ENCODE measurements at places on chromosomes 7 and 10. TPM values are rescaled to one million over a fixed set of nuclear protein-coding genes. Genes with fewer than 3 reads are reported as not detected.

GRCh38 chr10:82738592-82738991 lies 863.6 kb downstream of the NRG3 start:
- DNase-seq = no peak

- DNase-seq = peak; percentile 93
Observed at GRCh38 chr10:97888641-97889262, 39.1 kb downstream of the GOLGA7B start.

DNA sequence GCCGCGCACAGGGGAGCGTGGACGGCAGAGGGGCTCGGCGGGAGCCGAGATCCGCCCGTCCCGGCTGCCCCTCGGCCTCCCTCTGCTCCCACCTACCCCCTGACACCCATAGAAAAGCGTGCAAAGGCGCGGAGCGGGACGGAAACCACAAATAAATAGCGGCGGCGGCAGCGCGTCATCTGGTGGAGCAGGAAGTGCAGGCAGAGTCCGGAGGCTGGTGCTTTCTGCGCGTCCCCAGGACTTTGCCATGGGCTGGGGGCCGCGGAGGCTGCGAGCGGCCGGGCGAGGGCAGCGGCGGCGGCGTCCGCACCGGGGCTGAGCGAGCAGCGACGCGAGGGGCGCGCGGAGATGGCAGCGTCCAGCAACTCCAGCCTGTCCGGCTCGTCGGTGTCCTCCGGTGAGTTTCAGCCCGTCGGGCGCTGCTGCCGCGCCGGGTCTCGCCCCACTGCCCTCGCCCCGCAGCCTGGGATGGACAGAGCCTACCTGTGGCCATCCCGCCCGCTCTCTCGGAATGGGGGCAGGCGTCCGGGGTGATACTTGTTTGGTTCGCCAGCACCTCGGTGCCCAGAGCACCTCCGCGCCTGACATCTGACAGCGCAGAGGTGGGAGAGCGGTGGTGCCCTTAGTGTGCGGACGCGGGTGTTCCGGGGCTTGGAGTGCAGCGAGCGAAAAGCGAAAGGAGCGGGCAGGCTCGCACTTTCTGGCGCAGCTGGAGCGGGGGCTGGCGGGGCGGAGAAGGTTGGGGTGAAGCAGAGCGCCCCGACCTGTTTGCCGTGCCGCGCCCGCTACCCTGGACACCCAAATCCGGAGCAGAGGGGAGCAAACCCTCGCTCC lies at the start of gene CHN2:
TSS of gene CHN2 (plus strand) at position 182 of the 834 bp plus-strand sequence.
- DNase-seq = peak; percentile 65

DNA sequence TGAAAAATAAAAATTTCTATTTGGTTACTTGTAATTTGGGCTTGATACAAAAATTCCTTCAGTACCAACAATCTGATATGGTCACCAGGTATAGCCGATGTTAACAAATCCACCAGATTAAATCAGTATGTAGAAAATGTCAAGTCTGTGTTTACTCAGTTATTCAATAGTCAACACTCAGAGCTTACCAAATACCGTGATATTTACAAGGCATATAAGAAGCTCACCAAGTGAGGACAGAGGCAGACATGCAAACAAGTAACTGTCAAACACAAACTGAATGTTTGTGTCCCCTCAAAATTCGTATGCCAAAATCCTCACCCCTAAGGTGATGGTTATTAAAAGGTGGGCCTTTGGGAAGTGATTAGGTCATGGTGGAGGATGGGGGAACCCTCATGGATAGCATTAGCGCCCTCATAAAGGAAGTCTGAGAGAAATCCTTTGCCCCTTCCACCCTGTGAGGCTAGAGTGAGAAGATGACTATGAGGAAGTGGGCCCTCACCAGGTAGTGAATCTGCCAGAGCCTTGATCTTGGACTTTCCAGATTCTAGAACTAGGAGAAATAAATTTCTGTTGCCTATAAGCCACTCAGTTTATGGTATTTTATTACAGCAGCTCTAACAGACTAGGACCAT lies 63.1 kb downstream of the TES start:
- DNase-seq = no peak

The ANXA11 gene
- 112 TPM for total RNA-seq

Measured in osteoblast (primary cell).